ENCODE measurements at places on chromosomes 16 and 17.

- no peak for DNase-seq
These were observed 18.3 kb upstream of the GNA13 start for GRCh38 chr17:65074778-65075250.

DNA sequence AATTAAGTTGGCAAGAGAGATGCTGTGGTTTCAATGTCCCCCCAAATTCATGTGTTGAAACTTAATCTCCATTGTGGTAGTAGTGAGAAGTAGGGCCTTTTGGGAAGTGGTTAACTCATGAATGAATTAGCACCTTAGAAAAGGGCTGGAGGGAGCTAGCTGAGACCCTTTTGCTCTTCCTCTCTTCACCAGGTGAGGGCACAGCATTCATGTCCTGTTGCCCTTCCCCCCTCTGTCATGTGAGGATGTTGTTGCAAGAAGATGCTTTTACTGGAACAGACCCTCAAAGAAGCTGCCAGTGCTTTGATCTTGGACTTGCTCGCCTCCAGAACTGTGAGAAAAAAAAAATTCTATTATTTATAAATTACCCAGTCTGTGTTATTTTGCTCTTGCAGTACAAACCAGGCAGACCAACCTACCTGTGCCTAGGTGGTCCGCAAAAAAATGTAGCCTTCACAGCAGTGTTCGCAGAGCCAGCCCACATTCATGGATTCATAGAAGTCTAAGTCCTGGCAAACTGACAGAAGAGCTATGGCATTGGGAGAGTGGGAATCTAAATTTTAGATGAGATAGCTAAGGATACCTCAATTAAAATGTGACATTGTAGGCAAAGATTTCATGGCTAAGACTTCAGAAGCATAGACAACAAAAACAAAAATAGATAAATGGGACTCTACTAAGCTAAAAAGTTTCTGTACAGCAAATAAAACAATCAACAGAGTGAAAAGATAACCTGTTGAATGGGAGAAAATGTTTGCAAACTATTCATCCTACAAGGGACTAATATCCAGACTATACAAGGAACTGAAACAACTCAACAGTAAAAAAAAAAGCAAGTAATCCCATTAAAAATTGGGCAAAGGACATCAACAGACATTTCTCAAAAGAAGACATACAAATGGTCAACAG is 32.0 kb upstream of the ABCA5 start:
- DNase-seq: no peak

- no peak for DNase-seq
These were observed 76.6 kb downstream of the PLCG2 start for GRCh38 chr16:81855552-81856153.

GRCh38 chr17:48012151-48012520 is 25.5 kb downstream of the COPZ2 start:
- DNase-seq: no peak

GRCh38 chr16:84270071-84270470 is 24.6 kb upstream of the WFDC1 start:
- DNase-seq: no peak

DNA sequence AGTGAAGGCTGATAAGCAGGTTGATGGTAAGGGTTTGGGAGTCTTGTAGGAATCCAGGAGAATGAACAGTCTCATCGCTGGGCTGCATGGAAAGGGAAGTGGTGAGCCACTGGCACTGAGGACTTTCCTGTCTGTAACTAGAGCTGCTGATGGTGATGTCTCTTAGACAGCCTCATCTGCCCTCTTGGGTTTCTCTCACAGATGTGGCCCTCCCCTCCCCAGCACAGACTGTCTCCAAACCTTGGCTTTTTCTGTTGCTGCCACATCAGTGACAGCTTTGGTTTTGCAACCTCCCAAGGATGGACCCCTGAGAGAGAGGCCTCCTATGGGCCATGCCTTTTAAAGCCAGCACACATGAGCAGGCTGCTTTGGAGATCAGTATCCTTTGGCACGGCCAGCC is 16.9 kb downstream of the PLCG2 start:
- no peak for DNase-seq

GRCh38 chr16:85180827-85181738 is 68.8 kb upstream of the CIBAR2 start:
- DNase-seq: no peak

GRCh38 chr17:259341-259976 is 78.0 kb upstream of the DOC2B start:
- DNase-seq: no peak

GRCh38 chr17:81868674-81869220 is 2.4 kb downstream of the ARHGDIA start:
- peak; percentile 40 for DNase-seq

DNA sequence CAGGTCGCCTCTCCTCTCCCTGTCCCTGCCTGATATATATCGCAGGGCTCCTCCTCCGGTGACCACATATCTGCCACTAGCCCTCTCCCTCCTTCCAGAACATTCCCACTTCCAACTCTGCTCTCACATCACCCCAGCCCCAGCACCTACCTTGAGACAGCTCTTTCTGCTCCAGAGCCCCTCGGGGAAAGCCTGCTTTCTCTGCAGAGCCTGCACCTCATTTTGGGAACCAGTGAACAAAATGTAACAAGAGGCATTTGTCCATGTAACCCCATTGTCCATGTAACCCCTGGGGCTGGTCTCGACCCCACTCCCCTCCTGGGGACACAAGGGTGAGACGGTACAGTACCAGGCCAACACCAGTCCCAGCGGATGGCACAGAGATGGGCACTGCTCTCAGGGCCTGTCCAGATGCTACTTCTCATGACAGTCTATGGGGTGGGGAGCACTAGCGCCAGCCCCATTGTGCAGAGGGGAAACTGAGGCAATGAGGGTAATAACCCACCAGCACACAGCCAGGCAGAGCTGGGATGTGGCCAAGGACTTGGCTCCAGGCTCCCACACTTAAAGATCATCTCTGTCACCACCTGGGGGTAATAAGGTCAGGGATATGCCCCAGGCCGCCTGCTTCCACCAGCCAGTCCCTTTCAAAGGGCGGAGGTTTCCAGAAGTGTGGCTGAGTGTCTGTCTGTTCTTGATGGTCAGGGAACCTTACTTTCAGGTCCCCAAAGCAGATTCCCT is 42.9 kb downstream of the TBC1D16 start:
- no peak for DNase-seq

DNA sequence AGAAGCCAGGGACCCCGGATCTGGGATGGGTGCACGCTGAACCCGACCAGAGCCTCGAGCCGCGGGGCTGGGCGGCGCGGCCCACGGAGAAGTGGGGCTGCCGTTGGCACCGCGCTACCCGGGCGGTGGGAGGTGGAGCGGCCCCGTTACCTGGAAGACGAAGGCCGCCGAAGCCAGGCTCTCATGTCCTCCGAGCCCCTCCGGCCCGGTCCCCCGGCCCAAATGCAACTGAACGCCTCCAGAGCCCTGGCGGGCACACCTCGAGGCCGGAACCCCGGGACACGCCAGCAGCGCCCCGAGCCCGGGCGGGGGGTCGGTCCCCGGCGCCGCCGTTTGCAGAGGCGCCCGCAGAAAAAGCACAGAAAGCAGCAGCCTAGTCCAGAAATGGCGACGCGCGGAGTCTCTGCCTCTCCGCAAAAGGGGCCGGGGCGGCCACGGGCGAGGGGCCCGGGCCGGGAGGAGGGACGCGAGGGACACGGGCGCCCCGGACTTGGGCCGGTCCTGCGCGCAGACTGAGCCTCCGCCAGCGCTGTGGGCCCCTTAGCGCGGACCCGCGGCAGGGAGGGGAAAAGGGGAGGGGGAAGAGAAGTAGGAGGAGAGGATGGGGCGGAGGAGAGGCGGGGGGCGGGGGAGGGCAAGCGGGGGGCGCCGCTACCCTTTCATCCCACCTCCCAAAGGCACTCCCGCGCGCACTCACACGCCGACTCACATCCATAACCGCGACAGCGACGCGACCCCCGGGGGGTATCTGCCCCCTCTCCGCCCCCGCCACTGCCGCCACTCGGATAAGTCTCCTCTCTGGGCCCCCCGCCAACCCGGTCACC is 1.4 kb downstream of the AXIN2 start:
- DNase-seq: no peak

DNA sequence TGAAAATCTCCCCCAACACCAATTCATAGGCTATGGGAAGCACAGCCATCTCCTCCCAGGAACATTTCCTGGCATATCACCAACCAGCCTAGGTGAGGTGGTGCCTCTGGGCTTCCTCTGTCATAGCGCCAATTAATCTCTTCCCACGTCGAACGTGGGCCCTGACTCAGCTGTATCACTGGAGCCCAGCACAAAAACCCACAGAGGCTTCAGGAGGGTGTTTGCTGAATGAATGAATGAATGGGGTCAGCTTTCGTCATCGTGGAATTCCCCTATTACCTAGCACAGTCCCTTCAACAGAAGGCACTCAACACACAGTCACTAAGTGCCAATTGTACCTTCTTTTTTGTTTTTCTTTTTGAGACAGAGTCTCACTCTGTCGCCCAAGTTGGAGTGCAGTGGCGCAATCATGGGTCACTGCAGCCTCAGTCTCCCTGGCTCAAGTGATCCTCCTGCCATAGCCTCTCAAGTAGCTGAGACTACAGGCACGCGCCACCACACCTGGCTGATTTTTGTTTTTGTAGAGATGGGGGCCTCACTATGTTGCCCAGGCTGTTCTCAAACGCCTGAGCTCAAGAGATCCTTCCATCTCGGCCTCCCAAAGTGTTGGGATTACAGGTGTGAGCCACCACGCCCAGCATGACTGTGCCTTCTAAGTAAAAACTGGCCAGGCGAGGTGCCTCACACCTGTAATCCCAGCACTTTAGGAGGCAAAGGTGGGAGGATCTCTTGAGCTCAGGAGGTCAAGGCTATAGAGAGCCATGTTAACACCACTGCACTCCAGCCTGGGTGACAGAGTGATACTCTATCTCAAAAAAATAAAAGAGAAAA is 4.1 kb downstream of the ZNF688 start:
- DNase-seq: no peak

DNA sequence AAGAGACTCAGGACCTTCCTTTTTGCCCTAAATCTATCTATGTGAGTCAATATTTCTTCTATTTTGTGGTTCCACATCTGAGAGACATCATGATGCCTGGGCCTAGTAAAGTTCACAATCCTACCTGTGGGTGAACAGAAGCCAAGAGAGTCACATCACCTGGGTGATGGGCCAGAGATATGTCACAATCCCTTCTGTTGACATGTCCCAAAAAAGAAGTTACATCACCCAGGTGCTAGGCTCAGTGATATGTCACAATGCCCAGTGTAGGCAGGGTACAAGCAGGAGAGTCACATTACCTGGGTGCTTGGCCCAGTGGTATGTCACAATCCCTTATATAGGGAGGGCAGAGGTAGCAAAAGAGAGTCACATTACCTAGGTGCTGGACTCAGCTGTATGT is 2101.9 kb downstream of the TP53TG3F start:
- no peak for DNase-seq

DNA sequence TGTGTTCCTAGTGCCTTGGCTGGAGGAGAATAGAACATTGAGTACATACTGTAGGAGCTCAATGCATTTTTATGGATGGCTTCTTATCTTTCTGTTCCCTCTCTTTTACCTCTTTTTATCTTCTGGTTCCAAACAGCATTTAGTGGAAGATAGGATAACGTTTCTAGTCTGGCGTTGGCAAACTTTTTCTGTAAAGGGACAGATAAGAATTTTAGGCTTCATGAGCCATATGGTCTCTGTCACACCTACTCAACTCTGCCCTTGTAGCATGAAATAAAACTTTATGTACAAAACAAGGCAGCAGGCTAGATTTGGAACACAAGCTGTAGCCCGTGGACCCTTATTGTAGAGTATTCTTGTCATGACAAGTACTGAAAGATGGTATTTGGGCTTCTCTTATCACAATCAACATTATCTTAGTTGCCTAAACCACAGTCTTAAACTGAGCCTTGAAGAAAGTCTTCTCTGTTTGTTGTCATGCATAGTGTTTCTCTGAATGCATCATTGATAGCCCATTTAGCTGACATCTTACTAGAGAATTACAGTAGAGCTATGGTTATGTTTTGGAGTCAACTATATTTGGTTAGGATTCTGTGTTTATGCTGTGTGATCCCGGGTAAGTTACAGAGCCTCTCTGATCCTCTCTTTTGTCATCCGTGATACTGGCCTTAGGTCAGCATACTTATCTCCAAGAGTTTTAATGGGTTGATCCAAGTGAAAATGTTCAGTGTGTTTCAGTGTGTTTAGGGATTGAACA is 80.2 kb downstream of the HS3ST4 start:
- DNase-seq: no peak

DNA sequence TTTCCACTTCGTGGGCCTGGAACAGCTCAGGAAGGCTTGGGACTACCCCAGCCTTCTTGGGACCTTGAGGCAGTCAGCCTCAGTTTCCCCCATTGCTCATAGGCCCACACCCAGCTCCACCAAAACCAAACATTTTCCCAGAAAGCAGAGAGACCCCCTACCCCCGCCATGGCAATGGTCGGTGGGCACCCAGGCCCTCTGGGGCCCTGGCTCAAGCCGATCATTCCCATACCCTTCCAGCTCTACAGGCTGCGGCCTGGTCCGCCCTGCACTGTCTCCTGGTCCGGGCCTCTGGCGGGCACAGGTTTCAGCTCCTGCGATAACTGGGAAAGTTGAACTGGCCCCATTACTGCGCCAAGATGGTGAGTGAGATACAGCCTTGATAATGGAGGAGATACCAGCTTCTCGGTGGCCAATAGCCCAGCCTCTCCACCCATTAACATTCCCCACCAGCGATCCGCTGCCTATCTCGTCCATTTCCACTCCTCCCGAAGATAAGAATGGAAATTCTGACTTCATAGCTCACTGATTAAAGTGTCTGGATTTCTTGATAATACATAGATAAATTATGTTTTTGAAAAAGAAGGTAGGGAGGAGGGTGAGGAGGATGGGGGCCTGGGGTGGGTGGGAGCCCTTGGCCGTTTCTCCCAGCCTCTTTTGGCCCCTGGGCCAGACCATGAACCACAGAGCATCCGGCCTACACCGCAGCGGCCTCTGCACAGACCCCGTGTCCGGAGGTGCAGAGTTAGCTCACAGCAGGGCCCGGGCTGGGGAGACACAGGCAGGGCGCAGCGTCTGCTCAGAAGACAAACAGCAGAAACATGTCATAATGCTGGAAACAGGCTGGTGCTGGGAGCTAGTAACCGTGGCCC is 11.6 kb downstream of the ZFPM1 start:
- no peak for DNase-seq

DNA sequence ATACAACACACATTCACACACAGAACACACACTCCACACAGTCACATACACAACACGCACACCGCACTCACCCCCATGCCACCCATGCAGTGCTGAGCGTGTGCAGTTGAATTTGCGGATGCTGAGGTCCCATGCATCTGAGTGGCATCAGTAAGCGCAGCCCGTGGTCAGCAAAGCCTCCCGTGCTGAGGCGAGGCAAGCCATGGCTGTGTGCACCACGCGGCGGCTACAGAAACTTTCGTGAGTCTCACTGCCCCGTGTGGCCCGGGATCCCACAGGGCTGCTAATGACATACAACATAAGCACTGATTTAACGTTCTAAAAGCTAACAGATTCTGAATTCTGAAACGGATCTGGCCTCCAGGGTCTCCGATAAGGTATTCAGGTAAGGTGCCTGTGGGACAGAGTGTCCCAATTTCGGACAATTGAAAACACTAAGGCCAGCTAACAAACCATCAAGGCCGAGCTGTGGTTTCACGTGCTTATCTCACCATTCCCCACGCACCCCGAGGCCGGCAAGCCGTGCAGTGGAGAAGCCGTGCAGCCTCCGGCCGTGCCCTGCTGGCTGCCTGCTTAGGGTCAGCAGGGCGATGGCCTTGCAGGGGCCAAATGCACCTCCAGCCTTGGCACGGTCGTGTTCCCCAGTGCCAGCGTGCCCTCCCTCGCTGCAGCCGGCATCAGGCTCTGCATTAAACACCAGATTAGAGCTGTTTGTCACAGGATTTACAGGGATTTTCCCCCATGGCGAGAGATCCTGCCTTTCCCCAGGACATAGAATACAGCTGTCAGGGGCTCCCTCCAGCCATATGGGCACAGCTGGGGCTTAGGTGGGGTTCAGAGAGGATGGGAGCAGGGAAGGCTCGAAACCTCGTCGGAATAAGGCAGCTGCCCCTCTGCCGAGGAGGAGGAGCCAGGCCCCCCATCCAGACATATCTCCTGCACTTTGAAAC is 191.7 kb downstream of the C16orf95 start:
- DNase-seq: no peak
